ENCODE measurements at places on chromosomes 5 and 9.

- DNase-seq = no peak
Observed at GRCh38 chr9:15824310-15824709, 271.5 kb downstream of the CCDC171 start.

DNA sequence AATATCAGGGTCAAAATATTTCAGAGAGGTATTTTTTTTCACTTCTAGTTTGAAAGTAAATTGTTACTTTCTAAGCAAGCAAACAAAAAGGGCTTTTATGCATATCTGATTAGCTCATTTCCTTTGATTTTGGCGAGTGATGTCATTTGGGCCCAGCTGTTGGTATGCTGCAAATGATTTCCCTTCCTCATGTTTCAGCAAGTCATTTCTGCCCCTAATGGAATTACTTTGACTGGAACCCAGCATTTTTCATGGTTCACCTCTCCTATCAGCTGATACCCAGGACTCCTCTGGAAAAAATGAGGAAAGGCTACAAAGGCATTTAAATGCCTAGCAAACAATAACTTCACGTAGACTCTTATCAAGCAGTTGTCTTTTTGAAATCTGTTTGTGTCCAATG, 500.6 kb downstream of the EBF1 start:
- DNase-seq = no peak

DNA sequence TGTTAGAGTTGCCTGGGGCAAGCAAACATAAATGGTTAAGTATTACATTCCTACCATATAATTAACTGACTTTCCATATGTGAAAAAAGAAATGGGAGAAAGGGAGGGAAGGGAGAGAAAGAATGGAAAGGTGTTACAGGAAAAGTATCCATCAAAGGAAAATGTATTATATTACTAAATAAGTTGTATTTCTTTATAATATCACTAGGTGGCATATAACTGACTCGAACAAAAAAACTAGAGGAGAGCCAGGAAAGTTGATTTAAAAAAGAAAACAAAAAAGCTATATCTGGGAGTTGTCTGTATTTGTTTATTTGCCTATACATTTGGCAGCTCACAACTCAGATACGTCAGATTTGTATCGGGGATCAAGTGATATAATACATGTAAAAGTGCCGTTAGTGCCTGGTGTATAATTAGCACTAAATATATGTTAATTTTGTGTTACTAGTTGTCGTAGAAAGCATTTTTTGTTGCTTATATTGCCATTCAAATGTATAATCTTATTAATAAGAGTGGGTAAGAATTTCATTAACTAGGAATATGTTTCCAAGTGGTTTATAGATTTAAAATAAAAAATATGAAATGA, 59.6 kb upstream of the ADAMTS19 start:
- no peak for DNase-seq

- DNase-seq = peak; percentile 41
Observed at GRCh38 chr9:15271403-15271802, 35.6 kb downstream of the TTC39B start.
